Suprapubic skin (tissue), 4 donors: ENCODE measurements at places on chromosomes 1 and 21.

DNA sequence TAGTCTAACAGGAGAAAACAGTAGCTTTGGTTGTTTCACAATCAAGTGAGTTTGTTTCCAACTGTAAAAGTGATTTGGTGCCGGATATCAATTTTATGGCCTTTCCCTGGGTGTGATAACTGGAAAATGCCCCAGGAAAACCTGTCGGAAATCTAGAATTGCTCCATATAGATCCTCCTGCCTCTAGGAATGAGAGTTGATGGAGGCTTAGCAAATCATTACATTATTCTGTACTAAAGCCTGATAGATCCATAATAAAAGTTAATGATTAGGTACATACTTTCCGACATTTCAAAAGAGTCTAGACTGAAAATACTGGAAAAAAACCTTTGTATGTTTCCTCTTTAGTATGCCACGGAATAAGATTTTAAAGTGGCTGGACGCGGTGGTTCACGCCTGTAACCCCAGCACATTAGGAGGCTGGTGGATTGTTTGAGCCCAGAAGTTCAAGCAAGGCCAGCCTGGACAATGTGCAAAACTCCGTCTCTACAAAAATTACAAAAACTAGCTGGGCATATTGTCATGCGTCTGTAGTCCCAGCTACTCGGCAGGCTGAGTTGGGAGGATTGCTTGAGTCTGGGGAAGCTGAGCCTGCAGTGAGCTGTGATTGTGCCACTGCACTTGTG, 70.0 kb upstream of the SLC45A1 start:
- no peak for DNase-seq

GRCh38 chr1:241077386-241078147, 279.4 kb downstream of the RGS7 start:
- no peak for DNase-seq

- no peak for DNase-seq
Measured at GRCh38 chr1:180000575-180000974, 46.0 kb downstream of the CEP350 start.

GRCh38 chr21:17673261-17674020, 60.7 kb upstream of the BTG3 start:
- DNase-seq = no peak

GRCh38 chr21:27265492-27265891, 298.6 kb upstream of the ADAMTS5 start:
- no peak for DNase-seq

DNA sequence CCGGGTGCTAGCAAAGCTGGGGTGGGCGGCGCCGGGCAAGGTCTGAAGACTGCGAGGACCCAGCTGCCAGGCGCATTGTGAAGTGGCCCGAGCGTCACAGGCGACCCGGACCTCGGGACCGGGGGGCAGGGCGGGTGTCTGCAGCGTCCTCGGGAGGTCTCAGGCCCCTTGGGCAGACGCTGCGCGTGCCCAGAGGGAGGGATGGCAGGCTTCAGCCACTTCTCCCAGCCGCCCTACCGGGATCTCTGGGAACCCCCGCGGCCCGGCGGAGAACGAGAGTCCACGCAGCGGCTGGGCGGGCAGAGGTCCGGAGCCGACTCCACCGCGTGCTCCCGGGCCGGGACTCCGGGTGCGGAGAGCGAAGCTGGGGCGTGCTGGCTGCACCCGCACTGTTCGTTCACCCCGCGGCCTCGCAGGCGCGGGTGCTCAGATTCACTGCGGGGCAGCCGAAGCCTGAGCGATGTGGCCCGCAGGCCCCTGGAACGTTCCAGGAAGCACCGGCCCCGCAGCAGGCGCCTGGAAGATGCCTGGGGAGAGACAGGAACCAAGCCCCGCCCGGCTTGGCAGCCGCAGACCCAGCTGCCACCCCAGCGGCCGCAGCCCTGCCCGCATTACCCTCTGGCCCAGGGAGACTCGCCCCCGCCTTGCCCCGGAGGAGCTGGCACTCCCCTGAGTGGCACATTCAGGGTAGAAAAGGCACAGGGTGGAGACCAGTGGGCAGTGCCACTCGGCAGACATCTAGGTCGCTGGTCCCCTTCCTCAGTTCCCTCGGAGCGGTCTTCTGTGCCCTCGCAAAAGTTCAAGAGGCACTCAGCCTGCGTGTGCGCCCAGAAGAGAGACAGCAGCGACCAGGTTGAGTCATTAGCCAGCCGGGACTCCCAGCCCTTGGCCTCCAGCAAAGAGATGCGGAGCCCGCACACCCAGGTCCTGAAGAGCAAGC, at the start of gene CCDC185:
Gene CCDC185 (plus strand): TSS at position 141 of the 940 bp plus-strand sequence. CDS start 61 bp downstream, at position 202.
- no peak for DNase-seq

GRCh38 chr21:41170859-41171609, 3.1 kb downstream of the BACE2 start:
- no peak for DNase-seq

- DNase-seq = no peak
Measured at GRCh38 chr1:225388372-225388771, 39.5 kb downstream of the LBR start.

- DNase-seq = no peak
Measured at GRCh38 chr1:16237343-16237830, 404 bp upstream of the CPLANE2 start.

GRCh38 chr1:20028125-20028524, 41.9 kb upstream of the PLA2G5 start:
- no peak for DNase-seq

- DNase-seq = no peak
Measured at GRCh38 chr1:165052936-165053335, 303.6 kb downstream of the LMX1A start.
